WTC11 (cell line): ENCODE measurements at places on chromosomes 2 and 18.

GRCh38 chr18:57660961-57661360 lies 39.3 kb upstream of the NARS1 start:
- no peak for DNase-seq

GRCh38 chr2:29273004-29273684 lies 157.9 kb downstream of the CLIP4 start:
- no peak for DNase-seq

GRCh38 chr2:78407960-78408794 lies 617.3 kb upstream of the REG3G start:
- DNase-seq: no peak

- DNase-seq: peak; percentile 81
These were observed 189.4 kb upstream of the ARL4C start for GRCh38 chr2:234686088-234686890.

GRCh38 chr18:67511840-67512239 lies 4.7 kb downstream of the DSEL start:
- no peak for DNase-seq

GRCh38 chr2:59025157-59025757 lies 784.1 kb upstream of the FANCL start:
- peak; percentile 74 for DNase-seq

- no peak for DNase-seq
These were observed 13.7 kb downstream of the SESTD1 start for GRCh38 chr2:179250848-179251504.

- DNase-seq: no peak
These were observed 75.9 kb downstream of the VRK2 start for GRCh38 chr2:58122540-58122939.

DNA sequence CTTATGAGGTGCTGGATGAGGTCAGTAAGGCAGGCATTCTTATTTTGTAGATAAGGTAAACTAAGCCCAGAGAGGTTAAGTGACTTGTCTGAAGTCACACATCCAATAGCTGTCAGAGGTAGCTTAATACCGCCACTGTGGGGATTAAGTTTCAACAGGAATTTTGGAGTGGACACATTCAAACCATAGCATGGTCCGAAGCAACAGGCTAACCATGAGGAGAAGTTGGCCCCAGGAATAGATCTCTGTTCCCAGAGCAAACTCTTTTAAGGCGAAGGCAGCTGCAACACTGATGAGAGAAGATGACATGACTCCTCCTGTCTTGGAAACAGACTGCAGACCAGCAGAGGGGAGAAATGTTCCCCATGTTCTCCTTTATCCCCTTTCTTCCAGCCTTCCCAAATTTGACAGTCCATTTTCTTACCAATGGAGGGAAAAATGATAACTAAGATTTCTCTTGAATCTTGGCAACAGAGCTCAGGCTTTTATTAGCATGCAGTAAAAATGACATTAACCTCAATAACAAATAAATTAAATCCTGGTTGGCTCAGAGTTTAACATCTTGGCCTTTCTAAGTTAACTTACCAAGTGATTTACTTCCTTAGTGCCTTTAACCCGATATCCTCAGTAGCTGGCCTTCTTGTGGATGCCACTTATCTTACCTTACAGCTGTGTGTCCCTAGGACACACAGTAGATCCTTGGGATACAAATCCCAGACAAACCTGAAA lies 67.9 kb upstream of the STPG4 start:
- no peak for DNase-seq

DNA sequence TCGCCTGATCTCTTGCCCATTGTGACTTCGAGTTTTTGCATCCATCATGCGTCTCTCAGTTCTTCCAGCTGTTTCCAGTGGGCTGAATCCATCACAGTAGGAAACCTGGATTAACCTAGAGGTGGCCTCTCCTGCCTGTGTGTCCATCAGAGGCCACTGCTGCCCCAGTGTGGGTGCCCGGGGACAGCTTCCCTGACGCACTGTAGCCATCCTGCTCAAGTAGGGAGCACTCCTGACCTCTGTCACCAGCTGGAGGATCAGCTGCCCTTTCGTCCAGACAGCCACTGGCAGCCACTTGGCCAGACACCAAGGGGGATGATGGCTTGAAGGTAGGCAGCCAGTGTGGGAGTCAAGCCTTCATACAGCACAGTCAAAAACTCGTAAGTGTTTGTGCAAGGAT lies 36.9 kb upstream of the LBH start:
- no peak for DNase-seq

DNA sequence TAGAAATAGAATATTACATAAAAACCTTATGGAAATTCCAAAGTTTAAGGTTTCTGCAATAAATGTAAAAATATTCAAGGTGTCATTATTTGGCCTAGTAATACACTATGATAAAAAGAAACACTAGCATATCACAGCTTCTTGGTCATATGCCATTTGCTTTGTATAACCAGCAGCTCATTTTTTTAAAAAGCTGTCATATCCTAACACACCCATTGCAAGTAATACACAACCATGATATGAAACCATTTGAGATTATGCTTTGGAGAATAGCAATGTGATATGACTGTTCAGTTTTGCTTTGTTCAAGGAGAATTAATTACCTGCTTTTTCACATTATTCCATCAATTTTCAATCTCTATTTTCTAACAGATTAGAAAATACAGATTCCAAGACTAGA lies 149.0 kb downstream of the IKZF2 start:
- no peak for DNase-seq

DNA sequence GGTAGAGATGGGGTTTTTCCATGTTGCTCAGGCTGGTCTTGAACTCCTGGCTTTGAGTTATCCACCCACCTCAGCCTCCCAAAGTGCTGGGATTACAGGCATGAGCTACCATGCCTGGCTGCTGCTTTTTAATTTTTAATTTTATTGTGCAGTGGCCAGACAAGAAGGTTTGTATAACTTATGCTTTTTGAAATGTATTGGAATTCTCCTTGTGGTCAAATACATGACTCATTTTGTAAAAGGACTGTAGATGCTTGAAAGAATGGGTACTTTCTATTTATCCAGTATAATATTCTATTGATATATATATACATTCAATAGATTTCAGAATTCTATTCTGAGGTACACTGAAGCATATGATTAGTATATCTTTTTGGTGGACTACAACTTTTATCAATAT lies 82.6 kb upstream of the ST3GAL5 start:
- DNase-seq: no peak

- DNase-seq: no peak
These were observed 643.1 kb downstream of the CNTNAP5 start for GRCh38 chr2:124668161-124668560.

GRCh38 chr2:24613154-24613814 lies 122.2 kb downstream of the NCOA1 start:
- peak; percentile 46 for DNase-seq
